Esophagus squamous epithelium (tissue), 5 donors: ENCODE measurements at places on chromosomes 1 and 21.

DNA sequence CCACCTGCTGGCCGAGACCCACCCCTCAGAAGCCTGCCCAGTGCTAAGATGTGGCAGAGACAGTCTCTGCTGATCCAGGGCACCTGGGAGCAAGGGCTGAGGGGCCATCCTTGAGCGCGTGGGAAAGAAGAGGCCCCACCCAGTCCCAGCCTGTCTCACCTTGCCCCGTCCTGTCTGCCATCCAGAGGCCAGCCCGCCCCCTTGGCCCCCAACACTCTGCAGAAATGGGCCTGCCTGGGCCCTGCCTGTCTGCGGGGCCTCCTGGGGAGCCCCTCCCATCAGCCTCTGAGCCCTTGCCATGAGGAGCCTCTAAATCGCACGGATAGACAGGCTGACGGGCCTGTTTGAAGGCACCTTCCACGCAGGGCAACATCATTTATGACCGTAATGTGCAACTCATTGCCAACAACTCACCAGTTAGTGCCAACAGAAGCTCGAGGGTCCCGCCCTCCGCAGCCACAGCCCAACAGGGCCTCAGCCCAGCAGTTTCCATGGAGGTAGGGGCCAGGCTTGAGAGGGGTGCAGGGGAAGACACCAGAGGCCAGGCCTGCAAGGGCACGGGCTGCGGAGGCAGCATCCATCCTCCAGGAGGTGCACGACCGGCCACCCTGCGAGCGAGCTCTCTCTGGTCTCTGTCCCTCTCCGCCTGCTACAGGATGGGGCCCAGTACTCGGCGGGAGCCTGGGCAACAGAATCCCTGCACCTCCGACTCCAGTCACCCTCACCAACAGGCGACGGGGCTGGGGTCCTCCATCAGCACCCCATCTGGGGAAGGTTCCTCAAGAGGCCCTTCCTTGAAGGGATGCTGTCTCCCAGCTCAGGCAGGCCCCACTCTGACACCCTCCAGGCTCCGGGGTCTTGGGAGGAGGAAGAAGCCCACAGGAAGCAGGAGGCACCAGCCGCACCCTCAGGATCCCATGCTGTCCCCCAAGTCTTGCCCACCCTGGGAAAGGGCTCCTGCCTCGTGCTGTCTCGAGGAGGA lies 78.0 kb downstream of the MEGF6 start:
- no peak for DNase-seq

DNA sequence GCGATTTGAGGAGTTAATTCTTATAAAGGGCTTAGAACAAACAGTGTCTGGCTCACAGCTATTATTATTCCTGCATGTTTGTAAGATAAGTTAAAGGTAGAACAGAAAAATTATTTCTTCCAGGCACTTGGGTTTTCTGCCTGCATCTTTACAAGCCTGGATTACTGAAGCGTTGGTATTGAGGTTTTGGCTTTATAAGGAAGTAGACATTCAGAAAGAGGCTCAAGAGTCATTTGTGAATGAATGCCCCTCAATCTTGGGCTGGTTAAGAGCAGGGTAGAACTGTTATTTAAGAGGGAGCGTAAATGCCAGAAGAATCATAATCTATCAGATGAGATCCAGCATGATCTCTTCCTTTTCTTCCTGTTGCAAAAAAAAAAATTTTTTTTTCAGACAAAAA lies 77.3 kb upstream of the ARID1A start:
- no peak for DNase-seq

DNA sequence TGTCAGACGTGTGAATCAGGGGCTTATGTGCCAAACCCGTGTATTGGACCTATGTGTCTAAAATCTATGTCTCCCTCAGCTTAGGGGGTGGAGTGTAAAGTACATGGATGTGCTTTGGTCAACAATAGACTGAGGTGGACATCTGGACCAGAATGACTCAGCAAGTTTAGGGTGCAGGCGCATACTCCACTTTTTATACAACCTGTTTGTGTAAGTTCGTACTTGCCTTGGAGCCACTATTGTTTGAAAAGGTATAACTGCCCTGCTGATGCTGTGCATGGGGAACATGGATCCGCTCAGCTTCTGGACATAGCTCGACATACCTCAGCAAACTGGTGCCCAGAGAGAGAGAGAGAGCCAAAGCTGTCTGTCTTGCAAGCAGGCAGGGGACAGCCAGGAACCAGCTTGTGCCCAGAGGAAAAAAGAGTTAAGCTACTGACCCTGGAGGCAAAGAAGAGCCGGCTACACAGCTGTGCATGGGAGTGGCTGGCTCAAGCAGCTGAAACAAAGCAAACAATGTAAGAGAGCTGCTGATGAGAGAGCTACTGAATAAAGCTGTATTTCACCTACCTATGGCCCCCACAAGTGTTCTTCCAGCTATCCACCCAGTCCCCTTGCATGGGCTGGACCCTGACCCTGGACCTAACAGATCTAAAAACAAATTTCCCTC lies 41.2 kb downstream of the GJA5 start:
- DNase-seq: no peak

- DNase-seq: no peak
Observed at GRCh38 chr1:190226006-190226405, 251.7 kb downstream of the BRINP3 start.

DNA sequence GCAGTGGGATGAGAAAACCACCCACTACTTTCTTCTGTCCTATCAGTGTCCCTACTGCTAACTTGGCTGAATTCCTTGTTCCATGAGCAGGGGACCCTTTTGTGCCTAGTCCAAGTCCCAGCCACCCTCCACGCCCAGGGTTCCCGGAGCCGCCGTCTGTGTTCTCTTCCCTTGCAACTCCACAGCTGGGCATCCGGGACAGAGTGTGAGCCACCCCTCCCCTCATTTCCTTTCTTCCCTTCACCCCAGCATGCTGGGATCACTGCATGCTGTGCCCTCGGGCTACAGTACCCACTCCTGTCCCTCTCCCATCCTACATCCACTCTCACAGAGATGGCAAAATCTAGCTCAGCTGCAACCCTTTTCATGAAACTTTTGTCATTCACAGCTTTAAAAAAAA lies 44.5 kb downstream of the PGBD5 start:
- no peak for DNase-seq

GRCh38 chr1:111924786-111925185 lies 64.7 kb downstream of the KCND3 start:
- DNase-seq: no peak

GRCh38 chr1:231736464-231736863 lies 109.9 kb downstream of the DISC1 start:
- DNase-seq: no peak

DNA sequence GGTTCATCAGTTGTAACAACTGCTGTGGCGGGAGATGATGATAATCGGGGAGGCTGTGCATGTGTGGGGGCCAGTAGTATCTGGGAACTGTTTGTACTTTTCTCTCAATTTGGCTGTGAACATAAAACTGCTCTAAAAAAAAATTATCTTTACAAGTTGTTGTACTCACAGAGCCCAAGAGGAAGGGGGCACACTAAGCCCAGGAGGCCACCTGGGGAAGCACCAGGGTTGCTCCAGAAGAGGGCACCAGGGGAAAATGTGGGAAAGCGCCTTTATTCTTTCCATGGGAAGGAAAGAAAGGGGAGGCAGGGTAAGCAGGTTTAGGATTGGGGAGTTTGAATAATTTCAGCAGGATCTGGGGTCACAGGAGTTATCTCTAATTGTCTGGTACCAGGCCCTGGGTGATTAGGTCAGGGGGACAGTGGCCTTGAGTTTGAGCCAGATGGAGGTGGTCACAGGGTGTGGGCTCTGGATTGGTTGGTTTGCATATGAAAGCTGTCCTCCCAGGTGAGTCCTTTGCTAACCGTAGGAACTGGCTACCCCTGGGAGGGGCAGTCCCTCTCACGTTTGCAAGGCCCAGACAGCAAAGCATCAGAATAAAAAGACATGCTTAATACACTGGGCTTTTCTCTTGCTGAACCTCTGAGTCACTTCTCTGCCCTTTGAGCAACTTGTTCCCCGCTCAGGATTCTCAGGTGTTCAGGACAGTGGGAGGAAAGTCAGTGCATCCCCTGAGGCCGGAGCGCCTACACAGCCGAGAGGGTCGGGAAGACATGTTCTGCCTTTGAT lies 11.2 kb downstream of the MYOC start:
- no peak for DNase-seq

GRCh38 chr1:12005488-12006166 lies 13.7 kb upstream of the MIIP start:
- no peak for DNase-seq

DNA sequence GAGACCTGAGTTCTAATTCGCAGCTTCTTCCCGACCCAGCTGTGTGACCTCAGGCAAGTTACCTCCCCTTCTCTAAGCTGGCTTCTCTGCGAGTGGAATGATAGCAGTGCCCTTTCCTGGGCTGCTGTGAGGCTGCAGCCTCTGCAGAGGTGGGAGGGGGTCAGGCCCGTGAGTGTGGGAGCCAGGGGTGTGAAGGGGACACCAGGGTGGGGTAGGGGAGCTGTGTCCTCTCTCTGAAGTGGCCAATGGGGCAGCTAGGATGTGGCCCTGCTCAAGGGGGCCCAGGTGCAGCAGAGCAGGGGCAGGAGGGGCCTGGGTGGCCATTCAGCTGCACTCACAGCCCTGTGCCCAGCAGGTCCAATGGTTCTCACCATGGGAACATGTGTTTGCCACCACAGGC lies 24.5 kb downstream of the DMRTB1 start:
- no peak for DNase-seq

DNA sequence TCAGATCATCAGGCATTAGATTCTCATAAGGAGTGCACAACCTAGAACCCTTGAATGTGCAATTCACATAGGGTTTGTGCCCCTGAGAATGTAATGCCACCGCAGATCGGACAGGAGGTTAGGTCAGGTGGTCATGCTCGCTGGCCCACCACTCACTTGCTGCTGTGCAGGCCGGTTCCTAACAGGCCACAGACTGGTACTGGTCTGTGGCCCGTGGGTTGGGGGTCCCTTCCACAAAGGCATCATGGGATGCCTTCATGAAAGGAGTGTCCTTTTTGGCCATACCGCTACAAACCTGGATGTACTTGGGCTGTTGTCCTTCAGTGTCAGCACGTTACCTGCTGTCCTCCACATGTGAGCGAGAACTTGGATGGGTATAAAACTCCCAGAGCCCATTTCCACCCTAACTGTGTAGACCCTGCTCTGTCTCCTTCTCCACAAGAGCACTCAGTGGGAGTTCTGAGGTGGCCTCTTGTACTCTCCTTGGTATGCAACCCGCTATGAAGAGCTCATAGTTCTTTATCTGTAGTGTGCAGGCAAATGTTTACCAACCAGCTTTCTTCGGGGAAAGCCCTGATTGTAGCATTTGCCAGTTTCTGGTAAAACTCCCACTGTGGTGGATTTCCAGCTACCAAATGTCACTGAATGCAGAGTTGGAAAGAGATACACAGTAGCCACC lies 41.7 kb upstream of the SLC19A1 start:
- DNase-seq: no peak
